GM13976 (cell line): ENCODE measurements at places on chromosomes 7 and 10.

DNA sequence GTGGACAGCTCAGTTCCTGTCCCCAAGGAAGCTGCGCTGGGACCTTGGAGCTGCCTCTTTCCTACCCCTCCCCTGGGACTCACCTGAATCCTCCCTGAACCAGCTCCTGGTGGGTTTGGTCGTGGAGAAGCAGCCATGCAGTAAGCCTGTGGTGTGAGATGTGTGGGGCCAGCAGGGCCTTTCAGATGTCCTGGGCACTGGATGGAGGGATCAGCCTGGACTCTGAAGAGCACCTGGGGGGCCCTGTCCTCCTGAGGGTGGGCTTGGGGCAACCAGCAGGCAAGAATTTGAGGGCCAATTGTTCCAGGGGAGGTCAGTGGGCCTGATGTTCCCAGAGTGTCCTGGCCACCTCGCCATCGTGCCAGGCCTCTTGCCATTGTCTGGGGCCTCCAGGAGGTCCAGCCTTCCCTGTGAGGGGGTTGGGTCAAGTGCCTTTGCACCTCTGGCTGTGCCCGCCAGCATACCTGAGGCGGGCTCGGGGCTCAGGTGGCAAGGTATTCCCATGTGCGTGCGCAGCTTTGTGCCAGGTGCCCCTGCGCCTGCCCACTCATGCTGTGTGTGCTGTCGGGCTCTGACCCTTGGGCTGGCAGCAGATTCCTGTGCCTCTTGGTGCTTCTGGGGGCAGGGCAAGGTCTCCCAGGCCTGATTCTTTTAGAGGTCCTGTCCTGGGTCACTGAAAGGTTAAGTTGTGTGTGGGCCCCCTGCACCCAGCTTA is 7.3 kb downstream of the TRIM8 start:
- DNase-seq = peak; percentile 46

DNA sequence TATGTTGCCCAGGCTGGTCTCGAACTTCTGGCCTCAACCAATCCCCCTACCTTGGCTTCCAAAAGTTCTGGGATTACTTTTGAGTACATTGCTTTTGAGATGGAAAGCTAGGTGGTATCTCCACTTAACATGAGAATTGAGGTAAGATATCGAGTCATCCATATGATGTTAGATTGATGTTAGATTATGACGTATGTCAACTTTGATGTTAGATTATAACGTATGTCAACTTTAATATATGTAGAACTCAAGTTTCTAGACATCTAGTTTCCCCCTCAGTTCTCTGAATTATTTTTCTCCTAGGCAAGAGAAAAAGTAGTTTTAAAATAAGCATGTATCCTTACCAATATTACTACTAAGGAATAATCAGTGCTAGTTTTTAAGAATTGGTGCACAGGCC is 20.0 kb downstream of the SHOC2 start:
- DNase-seq = no peak

DNA sequence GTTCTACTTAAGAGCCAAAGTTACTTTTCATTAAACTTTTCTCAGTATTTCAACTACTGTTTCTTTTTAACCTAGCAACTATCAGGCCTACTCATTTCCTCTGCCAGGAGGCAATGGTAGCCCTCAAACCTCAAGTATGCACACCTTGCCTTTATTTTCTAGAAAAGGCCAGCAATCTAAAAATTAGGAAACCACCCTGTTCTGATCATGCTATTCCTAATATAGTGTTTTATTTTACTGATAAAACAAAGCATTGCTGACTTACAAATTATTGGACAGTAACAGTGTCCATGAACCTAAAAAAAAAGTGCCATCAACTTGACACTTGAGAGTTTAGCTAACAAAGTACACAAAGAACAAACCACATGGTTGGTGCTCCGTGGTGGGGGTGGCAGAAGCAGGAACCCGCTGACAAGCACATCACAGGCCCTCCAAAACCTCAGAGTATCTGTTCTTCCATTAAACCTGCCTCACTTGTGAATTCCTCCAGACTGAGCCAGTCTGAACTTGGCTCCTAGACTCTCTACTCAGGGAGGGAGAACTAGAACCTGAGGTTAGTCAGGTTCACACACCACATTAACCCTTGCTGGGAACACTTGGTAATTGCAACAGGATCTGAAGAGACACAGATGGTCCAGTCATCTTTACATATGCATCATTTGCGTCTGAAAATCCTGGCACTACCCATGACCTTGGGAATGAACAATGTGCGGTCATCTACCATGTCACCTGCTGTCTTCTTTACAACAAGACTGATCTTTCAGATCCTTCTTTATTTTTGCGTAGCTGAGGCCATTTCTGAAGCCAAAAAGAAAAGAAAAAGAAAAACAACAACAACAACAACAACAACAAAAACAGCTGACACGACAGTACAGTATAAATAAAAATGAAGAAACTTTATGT is 31.9 kb downstream of the PIP4K2A start:
- no peak for DNase-seq

GRCh38 chr7:125358551-125359167 is 429.0 kb upstream of the POT1 start:
- DNase-seq = no peak

DNA sequence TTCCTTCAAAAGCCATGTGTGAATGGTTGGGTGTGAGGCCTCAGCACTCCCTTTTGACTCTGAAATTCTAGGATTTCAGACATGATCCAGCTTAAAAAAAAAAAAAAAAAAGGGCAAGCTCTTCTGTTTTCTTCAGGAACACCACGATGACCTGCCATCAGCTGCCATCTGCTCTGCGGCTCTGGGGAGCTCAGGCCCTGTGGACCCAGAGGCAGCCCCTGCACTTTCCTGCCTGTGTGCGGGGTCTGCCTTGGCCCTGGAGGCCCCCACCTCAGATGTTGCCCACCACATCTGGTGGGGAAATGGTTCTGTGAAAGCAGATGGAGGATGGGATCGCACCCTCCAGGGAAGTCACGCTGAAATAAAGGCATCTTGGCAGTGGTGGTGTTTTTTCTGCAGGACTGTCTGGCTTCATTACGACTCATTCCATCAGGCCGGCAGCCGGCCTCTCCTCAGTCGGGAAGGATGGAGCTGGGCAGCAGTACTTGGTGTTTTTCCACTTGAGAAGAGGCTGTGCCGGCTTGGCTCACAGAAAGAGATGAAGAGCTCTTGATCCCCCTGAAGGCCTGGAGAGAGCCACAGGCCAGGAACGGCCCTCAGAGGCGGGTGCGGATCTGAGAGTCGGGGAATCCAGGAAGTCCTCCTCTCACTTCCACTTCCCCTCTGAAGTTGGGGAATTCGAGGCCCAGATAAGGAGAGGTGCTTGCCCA is 66.1 kb upstream of the AQP1 start:
- DNase-seq = no peak

DNA sequence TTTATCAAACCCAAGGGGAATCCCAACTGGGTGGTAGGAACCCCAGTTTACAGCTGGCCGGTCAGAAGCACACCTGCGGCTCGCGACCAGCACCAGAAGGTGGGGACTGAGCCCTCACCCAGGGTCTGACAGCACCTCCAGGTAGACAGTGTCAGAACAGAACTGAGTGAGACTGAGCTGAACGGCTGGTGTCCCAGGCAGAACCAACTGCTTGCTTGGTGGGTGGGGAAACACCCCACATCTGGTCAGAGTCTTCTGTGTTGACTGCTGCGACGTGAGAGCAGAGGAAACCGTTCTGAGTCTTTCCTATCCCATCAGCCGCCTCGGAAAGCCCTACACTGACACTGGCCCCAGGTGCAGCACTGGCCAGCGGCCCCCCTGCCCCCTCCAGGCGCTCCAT is 160.7 kb downstream of the MAD1L1 start:
- peak; percentile 95 for DNase-seq

DNA sequence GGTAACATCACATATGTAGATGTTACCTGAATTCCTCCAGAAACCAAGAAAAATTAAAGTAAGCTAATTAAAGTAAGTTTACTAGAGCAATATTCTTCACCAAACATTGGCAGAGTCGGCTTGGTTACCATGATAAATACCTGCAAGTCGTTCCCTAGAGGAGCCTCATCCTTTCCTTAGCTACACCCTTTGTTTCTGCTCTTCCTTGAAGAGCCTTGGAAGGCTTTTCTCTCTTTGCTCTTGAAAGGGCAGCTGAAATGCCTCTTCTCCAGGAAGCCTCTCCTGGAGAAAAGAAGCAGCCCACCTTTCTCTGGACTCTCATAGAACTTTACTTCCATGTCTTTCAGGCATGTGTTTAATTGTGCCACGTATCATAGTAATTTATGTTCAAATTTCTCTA is 34.9 kb upstream of the CALD1 start:
- DNase-seq = no peak

DNA sequence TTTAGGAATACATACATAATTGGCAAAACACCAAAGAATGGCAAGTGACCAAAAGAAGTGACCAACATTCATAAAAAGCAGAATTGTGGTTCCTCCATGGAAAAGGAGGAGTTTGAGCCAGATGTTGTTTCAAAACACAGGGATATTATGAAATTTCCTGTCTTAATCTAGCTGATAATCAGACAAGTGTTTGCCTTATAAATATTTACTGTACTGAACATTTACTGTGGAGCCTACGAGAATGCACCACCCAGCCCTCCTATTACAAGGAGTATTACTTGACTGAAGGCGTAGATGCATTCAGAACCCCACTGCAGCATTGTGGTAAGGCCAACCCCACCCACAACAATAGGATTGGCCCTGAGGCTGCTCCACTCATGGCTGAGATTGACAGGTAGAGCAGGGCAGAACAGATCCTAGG is 118.9 kb downstream of the AKR1D1 start:
- no peak for DNase-seq

DNA sequence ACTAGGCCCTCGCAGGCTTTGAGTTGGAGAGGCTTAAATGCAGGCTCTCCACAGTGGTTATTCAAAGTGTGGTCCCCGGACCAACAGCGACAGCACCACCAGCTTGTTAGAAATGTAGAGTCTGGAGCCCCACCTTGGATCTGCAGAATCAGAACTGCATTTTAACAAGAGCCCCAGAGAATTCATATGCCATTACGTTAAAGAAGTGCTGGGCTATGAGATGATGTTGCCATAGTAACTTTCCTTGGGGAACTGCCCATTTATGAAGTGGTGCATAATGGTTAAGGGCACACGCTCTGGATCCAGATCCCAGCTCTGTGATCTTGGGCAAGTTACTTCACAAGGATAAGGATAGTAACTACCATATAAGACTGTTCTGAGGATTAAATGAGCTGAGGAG is 48.9 kb downstream of the ZCCHC24 start:
- no peak for DNase-seq

DNA sequence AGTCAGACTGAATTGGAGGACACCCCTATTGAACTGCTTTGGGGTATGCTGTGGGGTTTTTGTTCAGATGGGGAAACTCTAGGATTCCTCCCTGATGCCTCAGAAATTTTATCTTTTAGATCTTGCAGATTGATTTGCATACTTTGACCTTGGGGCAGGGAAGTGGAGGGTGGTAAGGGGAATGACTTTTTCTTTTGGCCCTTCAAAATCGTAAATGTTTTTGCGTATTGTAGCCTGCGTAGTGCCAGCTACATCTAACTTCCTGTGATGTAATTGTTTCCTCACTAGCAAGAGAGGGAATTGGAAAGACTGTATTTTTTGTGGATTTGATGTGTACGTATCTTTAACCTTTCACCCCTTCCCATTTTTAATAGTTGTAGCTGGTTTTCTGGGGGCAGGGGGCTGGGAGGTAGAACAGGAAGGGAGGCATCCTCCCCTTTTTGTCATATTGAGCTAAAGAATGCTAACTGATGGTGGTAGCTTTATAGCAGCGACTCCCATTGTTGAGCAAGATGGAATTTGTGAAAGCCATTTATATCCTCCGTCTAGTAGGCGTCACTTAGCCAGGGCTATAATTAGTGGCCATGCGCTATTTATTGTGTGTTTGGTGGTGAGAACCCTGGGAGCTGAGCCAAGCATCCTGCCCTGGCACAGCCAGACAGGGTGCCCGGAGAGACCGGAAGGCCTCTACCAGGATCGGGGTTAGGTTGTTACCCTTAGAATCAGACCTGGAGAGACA is 11.3 kb downstream of the DUSP5 start:
- DNase-seq = no peak

GRCh38 chr7:117448655-117449054 is 21.4 kb upstream of the ASZ1 start:
- no peak for DNase-seq

GRCh38 chr7:144379776-144380384 is 23.6 kb downstream of the NOBOX start:
- DNase-seq = no peak

DNA sequence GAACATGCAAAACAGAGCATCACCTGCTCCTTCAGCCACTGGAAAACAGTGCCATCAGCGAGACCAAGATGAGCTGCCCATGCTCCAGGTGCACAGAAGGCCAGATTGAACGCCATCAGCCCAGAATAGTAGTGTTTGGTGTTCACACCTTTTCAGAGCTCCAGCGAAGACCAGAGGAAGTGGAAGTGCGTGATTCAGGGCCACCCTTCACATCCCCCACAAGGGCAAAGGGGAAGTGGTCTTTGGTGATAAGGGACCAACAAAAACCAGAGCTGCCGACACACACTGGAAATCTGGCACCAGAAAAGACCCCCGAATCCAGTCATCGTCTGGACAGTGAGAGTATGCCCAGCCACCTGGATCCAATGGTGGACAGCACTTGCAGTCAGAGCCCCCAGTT is 29.5 kb upstream of the TMEM72 start:
- no peak for DNase-seq

- no peak for DNase-seq
These were observed 12.6 kb upstream of the HELLS start for GRCh38 chr10:94533027-94533426.

- DNase-seq = no peak
These were observed 143.1 kb upstream of the KLF6 start for GRCh38 chr10:3928078-3928477.

- no peak for DNase-seq
These were observed 139.6 kb downstream of the TSPAN12 start for GRCh38 chr7:120718361-120718760.

DNA sequence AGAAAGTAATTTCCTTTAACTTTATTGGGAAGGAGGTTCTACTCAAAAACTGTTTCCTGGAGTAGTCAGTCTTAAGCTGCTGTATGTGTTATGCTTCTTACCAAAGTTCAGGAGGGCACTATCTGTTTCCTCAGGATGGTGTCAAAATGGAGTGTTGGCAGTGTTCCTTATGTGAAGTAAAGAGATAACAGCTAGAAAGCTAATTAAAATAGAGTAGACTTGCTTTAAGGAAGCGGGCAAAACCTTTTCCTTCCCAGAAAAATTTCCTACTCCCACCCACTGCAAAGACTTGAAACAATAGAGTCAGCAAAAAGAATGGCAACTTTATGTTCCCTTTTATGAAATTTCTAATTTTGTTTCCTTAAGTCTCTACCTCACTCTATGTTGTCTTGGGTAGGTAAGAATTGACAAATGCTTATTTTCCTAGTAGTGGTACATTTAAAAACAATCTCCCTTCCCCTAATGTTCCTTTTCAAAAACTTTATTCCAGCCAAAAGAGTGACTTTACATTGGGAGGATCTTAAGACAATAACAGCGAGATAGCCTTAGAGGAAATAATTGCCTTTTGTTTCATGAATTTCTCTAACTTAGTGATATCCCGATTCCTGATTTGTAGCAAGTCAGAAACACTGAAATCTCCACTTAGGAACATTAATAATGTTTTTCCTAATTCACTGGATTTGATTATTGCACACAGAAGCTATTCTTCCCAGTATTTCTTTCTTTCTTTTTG is 26.5 kb upstream of the ENTPD1 start:
- DNase-seq = no peak
